Daoy (cell line): ENCODE measurements at places on chromosomes 5 and 9. TPM values are rescaled to one million over a fixed set of nuclear protein-coding genes. Genes with fewer than 3 reads are reported as not detected.
A peak's percentile ranks its signal among the peaks of the same experiment; 100 is the strongest.

Gene MYMK
- total RNA-seq, result not detected in 2 replicates

Gene ACOT12
- total RNA-seq, result not detected in 2 replicates

Gene HAPLN1
- 24.4 and 28.5 TPM in 2 replicates for total RNA-seq

Gene SLC1A1
- 11.8 and 15.8 TPM in 2 replicates for total RNA-seq

Gene LECT2
- not detected in 2 replicates for total RNA-seq

Gene MARCHF3
- total RNA-seq, result 7.5 and 9.9 TPM in 2 replicates

Gene GRXCR2
- not detected in 2 replicates for total RNA-seq

Gene CYLC2
- not detected in 2 replicates for total RNA-seq

Gene TMC1
- not detected in 2 replicates for total RNA-seq

Gene WNK2
- 1.4 and 2.8 TPM in 2 replicates for total RNA-seq

DNA sequence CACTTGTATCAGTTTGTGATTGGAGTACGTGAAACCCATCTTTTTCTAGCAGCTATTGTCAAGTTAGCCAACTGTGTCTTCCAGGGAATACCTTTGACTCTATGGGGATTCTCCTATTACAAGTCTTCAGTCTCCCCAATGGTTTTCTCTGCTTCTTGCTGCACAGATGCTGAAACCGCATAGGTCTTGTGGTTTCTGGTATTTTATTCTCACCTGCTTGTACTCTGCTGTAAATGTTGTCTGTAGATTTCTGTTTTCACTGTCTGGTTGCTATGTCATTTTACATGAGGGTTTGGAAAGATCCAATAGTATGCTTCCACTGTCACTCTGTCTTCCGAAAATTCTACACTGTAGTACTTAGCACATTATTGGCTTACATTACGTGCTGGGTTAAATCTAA lies 1196.9 kb upstream of the C9orf72 start:
- no peak for DNase-seq

DNA sequence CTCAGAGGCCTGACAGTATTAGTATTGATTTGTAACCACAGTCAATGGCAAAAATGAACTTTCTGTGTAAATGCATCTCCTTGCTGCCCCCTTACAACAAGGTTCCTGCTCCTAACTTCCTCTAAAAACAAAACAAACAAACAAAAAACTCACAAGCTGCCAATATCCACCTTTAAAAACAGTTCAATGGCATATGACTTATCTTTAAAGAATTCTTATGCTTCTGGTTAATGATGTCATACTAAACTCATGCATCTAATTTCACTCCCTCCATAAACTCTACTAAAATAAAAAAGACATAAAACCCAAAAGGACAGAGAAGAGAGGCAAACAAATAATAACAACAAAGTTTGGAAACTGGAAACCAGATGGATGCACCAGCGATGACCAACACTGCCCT lies 9.0 kb upstream of the OR1N1 start:
- DNase-seq, result no peak

GRCh38 chr5:95986001-95986400 lies 24.4 kb upstream of the ELL2 start:
- no peak for DNase-seq

DNA sequence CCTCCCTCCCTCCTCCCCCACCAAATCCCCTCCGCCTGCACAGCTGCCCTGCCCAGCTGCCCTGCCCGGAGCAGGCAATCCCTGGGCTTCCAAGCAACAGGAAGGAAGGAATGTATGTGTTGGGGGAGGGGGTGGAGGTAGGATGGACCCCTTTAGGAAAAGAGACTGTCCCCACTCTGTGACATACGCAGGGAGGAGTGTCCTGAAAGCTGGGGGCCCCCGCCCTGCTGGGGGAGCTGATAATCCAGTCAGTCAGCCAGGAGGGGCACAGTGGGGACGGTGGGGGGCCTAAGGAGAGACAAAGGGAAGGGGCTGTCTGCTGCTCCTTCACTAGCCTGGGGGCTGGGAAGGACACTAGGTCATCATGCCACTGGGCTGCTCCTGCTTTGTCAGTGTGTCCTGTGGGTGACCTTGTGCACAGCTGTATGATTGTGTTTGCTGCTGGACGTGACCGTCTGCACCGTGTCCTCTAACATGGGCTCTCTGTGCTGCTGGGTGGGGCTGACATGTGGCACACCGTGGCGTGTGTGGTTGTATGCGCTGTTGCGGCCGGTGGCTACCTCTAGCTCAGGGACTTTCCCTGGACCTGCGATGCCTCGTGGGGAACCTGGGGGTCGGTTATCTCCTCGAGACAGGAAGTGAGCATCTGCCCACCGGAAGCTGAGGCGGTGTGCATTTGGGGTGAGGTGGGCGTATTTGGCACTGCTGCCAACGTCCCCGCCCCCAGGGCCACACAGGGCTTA lies 3.0 kb downstream of the N4BP3 start:
- DNase-seq, result peak; percentile 72

- no peak for DNase-seq
Observed at GRCh38 chr5:37002176-37002751, 125.7 kb downstream of the NIPBL start.

- no peak for DNase-seq
Observed at GRCh38 chr9:120712539-120713031, 1.7 kb downstream of the MEGF9 start.

DNA sequence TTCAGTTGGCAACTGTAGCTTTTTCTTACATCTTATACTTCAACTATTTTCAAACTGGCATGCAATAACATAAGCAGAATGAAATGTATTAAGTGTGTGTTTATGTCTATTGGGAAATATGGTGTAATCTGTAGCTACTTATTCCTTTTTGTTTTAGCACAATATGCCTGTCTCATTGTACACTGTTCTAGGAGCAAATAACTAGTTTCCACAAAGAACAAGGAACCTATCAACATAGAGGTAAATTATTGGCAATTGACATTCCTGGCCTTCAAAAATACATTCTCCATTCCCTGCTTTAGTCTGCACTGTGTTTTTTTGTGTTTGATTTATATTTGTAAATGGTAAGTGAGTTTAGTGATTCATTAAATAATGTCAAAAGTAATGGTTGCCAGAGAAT lies 75.7 kb downstream of the FBXL7 start:
- DNase-seq, result no peak

DNA sequence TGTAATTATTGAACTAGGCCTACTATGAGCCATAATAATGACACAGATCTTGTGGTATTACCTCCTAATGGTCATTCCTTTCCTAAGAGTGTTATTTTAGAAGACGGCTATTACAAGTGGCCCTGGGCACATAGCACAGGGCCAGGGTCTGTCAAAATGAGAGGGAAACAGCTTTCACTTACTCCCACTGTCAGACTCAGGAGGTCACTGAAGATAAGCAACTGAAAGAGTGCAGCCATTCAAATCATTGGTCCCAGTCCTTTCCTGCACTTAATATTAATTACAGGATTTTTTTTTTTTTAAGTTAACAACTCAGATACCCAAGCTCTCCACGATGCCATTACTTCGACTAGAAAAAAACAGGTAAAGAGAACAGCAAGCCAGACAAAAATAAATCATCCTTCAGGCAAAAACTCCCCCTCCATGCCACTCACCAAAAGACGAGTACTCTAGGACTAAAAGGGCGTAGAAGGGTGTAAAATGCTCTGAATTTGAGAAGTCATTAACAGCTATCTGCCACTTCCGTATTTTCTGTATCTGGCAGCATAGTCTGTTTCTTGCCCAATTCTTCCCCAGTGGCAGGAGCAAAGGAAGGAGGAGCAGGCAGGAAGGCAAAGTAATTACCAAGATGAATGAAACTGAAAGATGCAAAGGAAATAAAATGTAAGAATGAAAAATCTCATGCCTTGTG lies 87.4 kb downstream of the ZNF608 start:
- DNase-seq, result no peak

- DNase-seq, result no peak
Observed at GRCh38 chr9:131276891-131277286, 579 bp upstream of the FAM78A start.

DNA sequence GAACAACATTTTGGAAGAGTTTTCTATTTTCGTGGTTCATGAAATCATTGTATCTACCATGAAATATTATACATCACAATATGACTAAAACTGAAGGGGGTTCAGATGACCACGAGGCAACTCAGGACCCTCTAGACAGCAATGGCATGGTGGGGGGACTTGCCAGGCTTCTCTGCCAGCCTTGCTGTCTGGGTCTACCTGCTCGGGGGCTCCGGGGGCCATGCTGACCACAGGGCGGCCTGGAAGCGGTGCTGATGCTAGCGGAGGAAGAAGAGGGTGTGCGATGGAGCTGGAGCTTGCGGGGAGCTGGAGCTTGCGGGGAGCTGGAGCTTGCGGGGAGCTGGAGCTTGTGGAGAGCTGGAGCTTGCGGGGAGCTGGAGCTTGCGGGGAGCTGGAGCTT lies 89.2 kb upstream of the IRX4 start:
- DNase-seq, result no peak

DNA sequence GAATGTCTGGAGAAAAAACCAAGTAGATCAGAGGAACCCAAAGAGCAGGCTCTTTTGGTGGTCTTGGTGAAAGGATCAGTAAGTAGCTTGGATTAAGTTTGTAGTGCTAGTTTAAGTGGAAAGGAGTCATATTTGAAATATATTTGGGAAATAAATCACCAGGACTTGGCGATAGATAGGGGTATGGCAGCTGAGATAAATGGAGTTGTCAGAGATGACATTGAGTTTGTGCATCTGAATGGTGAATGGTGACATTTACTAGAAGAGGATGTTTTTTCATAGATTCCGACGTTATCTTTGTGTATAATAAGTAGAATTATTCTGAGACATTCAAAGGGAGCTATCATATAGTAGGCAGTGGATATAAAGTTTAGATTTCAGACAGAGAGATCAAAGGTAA lies 143.6 kb upstream of the RASGRF2 start:
- no peak for DNase-seq

- no peak for DNase-seq
Observed at GRCh38 chr5:55188656-55189540, 15.9 kb upstream of the CDC20B start.

DNA sequence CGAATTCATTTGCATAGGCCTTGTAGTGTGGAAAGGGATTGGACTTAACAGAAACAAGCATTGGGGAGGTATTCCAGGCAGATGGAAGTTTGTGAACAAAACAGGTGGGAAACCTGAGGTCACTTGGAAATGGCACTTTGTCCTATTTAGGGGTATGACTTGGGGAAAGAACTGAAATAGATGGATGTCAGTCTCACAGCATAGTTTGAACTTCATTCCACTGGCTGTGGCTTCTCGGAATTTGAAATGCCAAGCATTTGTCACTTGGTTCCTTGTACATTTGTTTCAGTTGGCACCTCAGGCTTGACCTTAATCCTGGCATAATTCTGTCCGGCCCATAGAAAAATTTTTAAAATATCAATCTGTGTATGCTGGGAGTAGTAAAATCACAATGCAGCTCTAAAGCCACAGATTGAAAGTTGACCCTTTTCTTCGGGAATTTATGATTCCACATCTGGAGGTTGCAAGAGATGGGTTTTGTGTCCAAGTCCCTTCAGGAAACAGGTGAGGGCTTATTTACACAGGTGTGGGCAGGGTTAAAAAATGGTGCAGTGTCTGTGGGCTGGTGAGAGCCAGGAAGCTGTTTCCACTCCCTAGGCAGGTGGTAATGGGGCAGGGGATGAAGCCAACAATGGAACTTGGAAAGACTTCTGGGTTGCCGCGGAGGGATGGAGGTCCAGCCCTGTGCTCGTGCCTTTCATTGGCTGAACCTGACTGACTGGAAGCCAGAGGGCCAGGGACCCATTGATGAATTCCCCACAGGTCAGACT lies 39.2 kb upstream of the PDE8B start:
- no peak for DNase-seq
